ENCODE measurements at places on chromosomes 5 and 9.
A peak's percentile ranks its signal among the peaks of the same experiment; 100 is the strongest.

DNA sequence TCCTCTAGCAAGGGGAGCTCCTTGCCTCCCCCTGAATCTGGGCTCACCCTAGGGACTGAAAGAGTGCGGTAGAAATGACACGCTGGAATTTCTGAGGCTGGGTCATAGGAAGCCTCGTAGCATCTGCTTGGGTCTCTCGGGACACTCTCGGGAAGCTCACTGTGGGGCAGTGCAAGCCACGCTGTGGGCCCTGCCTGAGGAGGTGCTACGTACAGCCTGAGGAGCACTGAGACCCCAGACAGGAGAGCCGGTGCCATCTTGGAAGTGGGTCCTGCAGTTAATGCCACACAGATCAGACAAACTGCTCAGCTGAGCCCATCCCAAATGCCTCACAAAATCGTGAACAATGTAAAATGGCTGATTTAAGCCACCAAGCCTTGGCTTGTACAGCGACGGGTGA lies 1.8 kb downstream of the MRPL36 start:
- no peak for DNase-seq

- DNase-seq: no peak
These were observed 297.1 kb upstream of the MSX2 start for GRCh38 chr5:174427304-174427703.

DNA sequence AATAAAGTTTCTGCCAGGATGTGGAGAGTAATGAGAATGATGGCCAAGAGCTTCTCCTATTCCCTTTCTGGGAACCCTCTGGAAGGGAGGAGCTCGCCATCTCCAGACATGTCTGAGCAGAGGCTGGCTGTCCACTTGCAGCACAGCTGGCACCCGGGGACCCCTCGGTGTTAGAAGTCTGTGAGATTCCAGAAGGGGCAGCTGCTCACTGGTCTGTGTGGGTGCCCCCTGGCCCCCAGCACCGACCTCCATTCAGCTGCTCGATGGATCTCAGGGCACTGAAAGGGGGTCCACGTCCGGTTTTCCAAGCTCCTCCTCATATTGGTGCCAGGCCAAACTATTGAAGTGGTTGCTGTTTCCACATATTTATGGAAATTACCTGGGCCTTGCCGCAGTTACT lies 3.6 kb upstream of the FAM163B start:
- no peak for DNase-seq

DNA sequence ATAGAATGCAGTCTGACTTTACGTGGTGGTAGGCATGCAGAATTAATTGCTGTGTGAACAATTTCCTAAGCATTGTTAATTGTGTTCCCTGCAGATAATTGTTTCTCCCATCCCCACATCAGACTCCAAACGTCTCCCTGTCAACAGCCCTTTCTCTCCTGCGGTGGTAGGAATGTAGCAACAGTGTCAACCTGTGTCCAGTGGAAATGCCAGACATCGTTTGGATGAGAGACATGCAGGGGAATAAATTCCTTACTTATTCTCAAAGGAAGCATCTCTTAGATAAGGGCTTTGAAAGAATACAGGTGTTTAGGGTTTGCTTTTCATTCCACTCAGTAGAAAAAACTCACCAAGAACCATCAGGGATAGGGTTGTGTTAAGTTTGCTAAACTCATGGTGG lies 245.3 kb upstream of the WWC1 start:
- DNase-seq: no peak

- DNase-seq: no peak
These were observed 25.1 kb downstream of the NAIF1 start for GRCh38 chr9:128042043-128042442.

DNA sequence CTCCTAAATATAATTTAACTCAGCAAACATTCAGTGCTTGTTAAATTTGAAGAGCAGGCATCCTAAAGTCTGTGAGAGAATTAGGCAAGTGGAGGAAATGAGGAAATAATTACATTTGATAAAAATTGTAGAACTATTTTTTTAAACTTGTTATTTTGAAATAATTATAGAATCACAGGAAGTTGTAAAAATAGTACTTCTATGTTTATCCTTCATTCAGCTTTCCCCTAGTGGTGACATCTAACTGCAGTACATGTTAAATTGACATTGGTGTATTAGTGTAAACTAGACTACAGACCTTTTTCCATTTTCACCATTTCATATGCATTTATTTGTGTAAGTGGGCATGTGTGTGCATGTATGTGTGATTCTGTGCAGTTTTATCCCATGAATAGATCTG lies 51.6 kb downstream of the F2RL2 start:
- no peak for DNase-seq

DNA sequence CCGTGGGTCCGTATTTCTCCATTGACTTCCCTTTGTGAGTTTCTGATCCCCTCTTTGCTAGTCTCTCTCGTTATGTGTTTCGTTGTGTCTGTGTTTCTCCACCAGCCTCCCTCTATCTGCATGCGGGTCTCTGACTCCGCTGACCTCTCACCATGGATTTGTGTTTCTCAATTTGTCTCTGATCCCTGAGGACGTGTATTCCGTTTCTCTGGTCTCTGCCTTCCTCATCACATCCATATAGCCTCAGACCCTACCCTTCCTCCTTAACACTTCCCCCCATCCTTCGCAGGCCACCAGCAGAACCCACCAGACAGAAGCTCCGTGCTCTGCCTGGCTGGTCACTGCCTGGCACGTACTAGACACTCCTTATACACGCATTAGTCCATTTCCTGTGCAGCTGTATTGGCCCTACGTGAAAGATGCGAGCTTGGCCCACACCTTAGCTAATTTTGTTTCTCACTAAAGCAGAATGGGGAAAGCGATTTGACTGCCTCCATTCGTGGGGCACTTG lies 631 bp downstream of the B4GALT7 start:
- no peak for DNase-seq

DNA sequence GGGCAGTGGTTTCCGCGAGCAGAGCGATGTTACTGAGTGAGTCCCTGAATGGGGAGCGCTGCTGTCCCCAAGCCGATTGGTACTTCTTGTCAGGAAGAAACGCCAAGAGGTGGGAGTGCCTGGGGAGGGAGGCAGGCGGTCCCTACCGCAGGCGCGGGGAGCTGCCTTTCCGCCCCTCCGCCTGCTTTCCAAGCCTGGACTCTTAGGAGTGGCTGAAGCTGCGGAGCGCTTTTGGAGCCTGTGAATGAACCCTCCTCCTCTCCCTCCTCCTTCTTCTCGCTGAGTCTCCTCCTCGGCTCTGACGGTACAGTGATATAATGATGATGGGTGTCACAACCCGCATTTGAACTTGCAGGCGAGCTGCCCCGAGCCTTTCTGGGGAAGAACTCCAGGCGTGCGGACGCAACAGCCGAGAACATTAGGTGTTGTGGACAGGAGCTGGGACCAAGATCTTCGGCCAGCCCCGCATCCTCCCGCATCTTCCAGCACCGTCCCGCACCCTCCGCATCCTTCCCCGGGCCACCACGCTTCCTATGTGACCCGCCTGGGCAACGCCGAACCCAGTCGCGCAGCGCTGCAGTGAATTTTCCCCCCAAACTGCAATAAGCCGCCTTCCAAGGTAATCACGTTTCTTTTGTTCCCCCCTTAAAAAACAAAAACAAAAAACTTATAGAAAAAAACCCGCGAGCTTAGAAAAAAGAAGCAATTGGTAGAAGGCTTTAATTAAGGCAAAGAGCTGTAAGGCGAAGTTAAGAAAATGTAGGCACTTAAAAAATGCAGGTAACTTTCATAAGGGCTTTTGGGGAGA lies at the start of gene VCAN:
TSS of gene VCAN (plus strand) at position 340 of the 808 bp plus-strand sequence. CDS start 11,775 bp downstream, outside the sequence.
- DNase-seq: no peak

GRCh38 chr5:124806373-124807077 lies 60.1 kb upstream of the ZNF608 start:
- peak; percentile 81 for DNase-seq

DNA sequence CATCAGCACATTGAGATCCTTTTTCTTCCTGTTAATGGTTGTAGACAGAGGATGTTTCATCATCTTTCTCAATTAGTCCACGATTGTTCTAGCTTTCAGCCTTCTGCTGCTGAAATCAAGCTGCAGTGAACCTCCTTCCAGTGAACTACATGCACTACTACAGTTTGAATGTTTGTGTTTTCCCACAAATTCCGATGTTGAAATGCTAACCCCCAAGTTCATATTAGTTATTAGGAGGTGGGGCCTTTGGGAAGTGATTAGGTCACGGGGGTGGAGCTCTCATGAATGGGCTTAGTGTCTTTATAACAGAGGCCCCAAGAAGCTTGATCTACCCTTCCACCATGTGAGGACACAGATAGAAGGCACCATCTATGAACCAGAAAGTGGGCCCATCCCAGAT lies 32.9 kb downstream of the NSG2 start:
- DNase-seq: no peak

Measured in NCI-H526 treated with DMSO at 0.1 percent for 48 hours (cell line).